ENCODE measurements at places on chromosomes 7 and 10.

GRCh38 chr10:110774069-110775019, 97.4 kb upstream of the PDCD4 start:
- DNase-seq, result no peak

DNA sequence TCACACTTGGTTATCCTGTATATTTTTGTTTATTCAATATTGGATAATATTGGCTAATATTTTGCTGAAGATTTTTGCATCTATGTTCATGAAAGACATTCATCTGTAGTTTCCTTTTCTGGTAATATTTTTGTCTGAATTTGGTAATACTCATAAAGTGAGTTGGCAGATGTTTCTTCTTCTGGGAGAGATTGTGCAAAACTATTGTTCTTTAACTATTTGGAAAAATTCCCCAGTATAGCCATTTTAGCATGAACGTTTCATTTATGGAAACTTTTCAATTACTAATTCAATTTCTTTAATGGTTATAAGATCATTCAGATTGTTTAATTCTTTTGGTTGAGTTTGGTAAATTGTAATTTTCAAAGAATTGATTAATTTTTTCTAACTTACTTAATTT, 560.8 kb upstream of the FZD8 start:
- DNase-seq, result no peak

DNA sequence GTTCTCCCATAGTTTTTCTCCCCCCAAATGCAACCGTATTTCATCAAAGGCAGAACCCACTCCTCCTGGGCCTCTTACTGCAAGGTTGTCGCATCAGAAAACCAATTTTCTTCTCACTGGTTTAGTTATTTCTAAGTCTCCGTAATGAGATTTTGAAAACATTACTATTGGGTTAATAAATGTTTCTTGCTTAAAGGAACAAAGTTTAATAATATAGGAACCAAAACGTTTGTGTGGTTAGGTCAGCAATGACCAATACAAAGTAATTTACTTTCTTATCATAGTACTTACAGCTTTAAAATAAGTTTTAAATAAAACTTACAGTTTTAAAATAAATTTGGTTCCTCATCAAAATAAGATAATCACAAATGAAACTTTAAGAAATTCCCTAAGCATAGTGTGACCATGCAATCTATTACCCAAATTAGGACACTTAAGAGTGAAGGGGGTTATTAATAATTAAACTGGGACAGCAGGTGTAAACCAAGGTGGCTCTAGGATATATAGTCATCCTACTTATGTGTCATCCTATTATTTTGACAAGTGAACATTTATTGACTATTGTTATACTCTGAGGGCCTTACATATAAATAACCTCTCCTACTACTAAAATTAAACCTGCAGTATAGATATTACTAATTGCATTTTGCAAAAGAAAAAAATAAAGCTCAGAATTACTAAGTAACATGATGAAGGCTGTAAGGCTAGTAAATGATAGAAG, 415.4 kb upstream of the LRRN3 start:
- no peak for DNase-seq

GRCh38 chr7:8125680-8126444, 136.1 kb downstream of the ICA1 start:
- peak; percentile 66 for DNase-seq

- no peak for DNase-seq
These were observed 489.4 kb downstream of the SEMA3D start for GRCh38 chr7:84697506-84697905.

- DNase-seq, result no peak
These were observed 142.5 kb downstream of the RNF216 start for GRCh38 chr7:5638994-5639393.

GRCh38 chr10:73340121-73340520, 18.5 kb downstream of the CFAP70 start:
- no peak for DNase-seq

- DNase-seq, result no peak
These were observed 35.4 kb downstream of the TLL2 start for GRCh38 chr10:96478355-96478754.

DNA sequence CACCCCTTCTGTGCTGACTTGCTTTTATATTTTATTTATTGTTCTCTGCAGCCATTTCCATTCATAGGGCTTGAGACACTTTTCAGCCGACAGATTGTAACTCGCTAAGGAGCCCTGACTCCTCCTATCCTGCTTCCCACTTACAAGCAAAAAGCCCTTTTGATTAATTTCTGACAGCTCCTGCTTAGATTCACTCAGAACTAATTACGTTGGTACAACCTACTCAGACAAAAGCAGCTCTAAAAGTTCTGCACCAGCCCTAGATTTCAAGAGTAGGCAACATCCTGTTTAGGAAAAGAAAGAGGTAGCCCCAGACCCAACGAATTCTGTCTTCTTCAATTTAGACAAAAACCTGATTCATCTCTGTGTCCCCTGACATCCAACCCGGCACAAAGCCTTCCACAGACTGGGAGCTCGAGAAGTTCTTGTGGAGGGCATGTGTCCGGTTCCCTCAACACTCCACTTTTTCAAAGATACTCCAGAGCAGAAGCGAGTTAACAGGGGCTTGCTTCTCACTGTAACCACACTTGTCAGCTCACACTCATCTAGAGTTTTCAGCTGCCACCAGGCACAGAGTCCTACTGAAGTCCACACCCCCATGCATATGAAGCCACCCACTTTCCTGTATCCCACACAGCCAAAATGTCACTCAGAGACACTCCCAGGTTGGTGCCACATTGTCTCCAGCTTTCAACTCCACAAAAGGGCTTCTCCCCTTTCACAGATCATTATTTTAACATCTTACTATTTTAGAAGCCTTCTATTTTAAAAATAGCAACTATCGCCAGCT, 113.6 kb upstream of the NFE2L3 start:
- no peak for DNase-seq

Data from activated CD8-positive, alpha-beta memory T cell treated with anti-CD3 and anti-CD28 coated beads, Interleukin-2, amount 50 U/mL, for 4 hours (primary cell).